ENCODE measurements at places on chromosomes 5 and 9. TPM values are rescaled to one million over a fixed set of nuclear protein-coding genes. Genes with fewer than 3 reads are reported as not detected.
A peak's percentile ranks its signal among the peaks of the same experiment; 100 is the strongest.

- H3K4me3 ChIP-seq = no peak overlapping the region
- H3K4me1 ChIP-seq = no peaks in the 10 kb centered on the region
- no peak overlapping the region for H3K27ac ChIP-seq
- no peaks in the 10 kb centered on the region for H3K36me3 ChIP-seq
- no peaks in the 10 kb centered on the region for H3K27me3 ChIP-seq
- no peak for DNase-seq
Observed at GRCh38 chr9:19994296-19994695, 205.5 kb upstream of the SLC24A2 start.

DNA sequence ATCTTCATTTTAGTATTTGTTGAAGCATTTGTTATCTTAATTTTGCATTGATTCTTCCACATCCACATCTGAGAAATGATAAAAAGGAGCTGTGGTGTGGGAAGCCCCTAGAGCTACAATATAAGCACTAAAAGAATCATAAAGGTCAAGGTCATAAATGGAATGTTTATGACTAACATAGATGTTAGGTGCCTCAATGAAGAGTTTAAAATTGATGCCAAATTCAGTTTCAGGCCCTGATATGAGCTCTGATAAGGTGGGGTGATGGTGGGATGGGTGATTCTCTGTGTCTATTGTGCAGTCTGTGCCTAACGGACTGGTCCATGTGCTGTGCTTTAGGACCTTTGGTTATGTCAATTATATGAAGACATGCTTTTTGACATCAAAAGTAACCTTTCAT, 61.2 kb upstream of the CAMK4 start:
- no peak overlapping the region for H3K4me3 ChIP-seq
- no peak for DNase-seq
- H3K27ac ChIP-seq = no peak overlapping the region
- no peaks in the 10 kb centered on the region for H3K36me3 ChIP-seq

SLCO6A1 gene
- polyA plus RNA-seq = 0.77 TPM

DNA sequence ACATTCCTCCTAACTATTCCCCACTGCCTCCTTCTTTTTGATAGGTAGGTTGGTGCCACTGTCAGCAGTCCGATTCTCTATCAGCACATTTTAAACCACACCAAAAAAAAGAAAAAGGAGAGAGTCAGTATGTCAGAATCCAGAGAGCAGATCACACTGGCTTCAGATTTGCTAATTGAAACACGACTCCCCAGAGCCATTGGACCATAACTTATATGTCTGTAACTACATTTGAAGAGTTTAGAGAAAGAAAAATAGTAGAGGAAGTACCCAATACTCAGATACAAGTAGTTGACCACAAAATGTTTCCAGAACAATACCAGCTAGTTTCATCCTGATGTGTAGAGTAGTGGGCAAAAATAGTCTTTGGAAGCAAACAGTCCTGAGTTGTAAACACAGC, 216.6 kb downstream of the NR2F1-AS1 start:
- H3K27ac ChIP-seq = no peak overlapping the region
- H3K36me3 ChIP-seq = no peaks in the 10 kb centered on the region
- H3K4me3 ChIP-seq = no peak overlapping the region
- no peak for DNase-seq
- H3K27me3 ChIP-seq = no peaks in the 10 kb centered on the region

DNA sequence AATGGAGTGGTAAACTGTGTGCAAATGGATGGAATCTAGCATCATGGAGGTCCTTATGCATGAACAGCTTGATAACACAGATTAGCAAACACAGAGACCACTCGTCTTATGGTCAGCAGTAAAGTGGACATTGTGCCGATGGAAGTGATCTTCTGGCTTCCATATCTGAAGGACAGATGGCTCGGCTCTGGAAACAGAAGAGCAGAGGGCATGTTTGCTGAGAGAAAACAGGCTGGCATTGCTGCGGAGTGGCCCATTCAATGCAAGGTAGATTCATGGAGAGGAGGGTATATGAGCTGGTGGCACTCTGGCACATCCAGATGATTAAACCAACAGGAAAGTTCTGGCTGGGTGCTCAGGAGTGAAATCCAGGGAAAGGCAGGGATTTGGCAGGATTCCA, 513.2 kb downstream of the DIRAS2 start:
- no peaks in the 10 kb centered on the region for H3K36me3 ChIP-seq
- peaks cover 25% of the 10 kb centered on the region for H3K27me3 ChIP-seq
- DNase-seq = no peak

GRCh38 chr5:622359-622758, 10.2 kb downstream of the CEP72 start:
- H3K4me3 ChIP-seq = no peak overlapping the region
- no peaks in the 10 kb centered on the region for H3K4me1 ChIP-seq
- H3K27me3 ChIP-seq = no peaks in the 10 kb centered on the region

DNA sequence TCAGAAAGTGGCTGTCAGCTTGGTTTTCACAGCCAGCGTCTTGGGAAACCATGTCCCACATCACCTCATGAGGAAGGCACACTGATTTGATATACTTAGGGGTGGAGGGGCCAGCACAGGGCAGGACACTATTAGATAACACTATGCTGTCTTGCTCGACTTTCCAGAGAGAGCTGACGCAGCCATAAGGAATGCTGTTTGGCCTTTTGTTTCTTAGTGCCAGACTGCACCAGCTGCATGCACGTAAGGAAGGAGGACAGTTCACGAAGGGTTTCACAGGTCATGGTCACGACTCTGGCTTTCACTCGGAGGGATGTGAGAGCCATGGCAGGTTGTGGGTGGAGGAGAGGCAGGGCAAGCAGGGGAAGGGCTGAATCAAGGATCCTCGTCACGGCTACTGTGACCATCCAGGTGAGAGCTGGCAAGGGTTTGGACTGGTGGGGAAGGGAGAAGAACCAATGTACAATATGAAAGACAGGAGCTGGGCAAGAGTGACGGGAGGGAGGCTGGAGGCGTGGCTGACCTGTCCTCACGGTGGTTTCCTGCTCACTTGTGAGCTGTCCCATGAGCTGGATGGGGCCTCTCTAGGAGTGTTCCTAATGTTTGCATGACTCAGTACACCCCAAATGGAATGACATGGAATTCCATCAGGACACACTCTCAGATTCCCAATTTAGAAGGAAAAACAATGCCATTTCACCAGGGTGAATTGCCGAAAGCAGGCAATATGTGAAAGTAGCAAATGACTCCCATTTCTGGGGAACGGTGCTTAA, 61.7 kb downstream of the OTULIN start:
- H3K4me1 ChIP-seq = peaks cover 5% of the 10 kb centered on the region
- no peaks in the 10 kb centered on the region for H3K27me3 ChIP-seq
- peak; percentile 20 for DNase-seq
- no peak overlapping the region for H3K4me3 ChIP-seq
- no peak overlapping the region for H3K27ac ChIP-seq

- H3K27me3 ChIP-seq = no peaks in the 10 kb centered on the region
- H3K4me3 ChIP-seq = no peak overlapping the region
- DNase-seq = no peak
- H3K36me3 ChIP-seq = no peaks in the 10 kb centered on the region
- no peaks in the 10 kb centered on the region for H3K4me1 ChIP-seq
Observed at GRCh38 chr9:35271637-35272036, 109.8 kb downstream of the UNC13B start.

PTGR1 gene
- polyA plus RNA-seq = 266 TPM
